ENCODE measurements at places on chromosomes 4 and X.

DNA sequence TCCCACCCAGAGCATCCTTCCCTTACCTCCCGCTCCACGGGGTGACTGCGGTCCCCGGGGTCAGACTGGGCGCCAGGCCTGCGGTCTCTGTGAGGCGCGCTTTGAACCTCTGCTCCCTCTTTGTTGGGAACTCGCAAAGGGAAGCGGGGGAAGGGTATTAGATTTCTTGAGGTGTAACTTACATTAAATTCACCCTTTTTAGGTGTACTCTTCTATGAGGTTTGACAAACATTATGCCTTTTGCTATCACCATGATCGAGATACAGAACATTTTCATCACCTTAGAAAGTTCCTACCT, 569 bp downstream of the DCK start:
- DNase-seq, result no peak

DNA sequence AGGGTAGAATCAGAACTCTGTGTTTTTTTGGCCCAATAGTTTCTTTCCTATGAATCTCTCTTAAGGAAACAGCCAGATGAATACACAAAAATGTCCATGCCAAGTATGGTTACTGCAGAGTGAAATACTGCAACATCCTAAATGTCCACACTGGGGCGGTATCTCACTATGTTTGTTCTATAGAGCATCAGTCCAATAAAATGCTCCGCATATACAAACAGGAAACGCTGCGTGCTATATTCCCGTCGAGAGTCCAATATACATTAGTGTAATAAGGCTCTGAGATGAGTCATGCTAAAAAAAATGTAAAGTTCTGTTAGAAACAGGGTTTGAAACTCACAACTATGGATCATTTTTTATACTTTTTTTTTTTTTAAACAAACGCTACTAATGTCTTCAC, 72.9 kb upstream of the ENOX2 start:
- DNase-seq, result peak; percentile 62

DNA sequence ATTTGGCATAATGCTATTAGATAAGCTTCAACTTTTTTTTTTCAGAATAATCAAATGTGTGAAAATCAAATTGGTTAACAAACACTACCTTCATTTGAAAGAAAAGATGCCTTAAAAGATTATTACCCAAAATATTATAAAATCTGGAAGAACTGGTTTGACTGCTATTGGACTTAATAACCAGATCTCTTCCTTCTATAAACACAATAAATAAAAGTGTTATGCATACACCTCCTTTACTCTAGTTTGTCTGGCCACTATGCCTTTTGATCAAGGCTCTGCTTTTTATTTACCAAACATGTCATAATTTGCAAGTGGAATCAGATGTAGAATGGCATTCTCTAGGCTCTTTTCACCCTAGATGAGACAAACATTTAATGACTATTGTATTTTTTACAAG, 897.3 kb upstream of the EPHA5 start:
- no peak for DNase-seq

- DNase-seq, result no peak
Observed at GRCh38 chrX:68985135-68985755, 156.4 kb downstream of the EFNB1 start.

DNA sequence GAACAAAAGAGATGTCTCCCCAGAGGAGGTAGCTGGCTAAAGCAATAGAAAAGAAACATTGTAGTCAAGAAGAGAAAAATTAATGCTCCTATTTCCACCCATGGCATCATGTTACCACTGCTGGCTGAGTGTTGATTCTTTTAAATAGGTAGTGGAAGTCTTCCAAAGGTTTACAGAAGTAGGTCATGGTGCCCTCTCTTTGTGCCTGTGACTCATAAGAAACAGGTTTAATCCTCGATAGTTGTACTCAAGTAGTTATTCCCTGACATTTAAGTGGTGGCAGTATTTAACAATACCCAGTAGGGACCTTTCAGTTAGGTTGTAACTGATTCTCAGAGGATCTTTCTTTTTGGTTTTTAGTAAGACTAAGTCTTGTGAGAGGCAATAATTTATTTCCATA, 247.8 kb downstream of the TEX13A start:
- DNase-seq, result no peak

DNA sequence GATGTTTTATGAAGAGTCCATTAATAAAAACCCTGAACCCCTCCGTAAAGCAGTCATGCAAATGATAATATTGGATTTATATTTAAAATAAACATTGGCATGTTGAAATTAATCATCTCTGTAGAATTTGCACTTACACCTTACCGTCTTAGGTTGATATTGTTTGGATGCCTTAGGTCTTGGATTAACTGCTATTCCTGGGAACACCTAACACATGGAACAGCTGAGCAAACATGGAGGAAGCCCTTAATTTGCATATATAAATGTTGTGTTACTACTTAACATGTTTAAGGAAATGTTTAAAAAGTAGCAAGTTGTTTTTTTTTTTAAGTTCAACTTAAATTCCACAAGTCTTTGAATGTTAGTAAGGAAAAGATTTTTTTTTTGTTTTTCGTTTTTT, 62.5 kb downstream of the NSD2 start:
- DNase-seq, result no peak

DNA sequence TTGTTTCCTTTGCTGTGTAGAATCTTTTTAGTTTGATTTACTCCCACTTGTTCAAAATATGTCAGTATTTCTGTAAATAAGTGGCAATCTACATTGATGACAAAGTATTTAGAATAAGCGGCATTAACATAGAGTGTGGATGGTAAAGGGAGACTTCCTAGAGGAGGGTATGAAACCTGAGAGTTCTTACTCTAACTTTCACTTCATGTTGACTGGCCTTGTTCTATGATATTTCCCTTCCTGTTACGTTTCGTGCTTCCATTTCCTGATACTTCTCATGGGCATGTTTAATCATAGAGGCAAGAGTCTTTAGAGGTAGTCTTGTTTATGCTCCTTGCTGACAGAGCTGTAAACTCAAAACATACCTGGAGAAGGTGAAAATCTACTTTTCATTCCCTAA, 408.9 kb downstream of the GLUD2 start:
- no peak for DNase-seq

- no peak for DNase-seq
Observed at GRCh38 chrX:47175588-47175980, 18.0 kb upstream of the UBA1 start.

DNA sequence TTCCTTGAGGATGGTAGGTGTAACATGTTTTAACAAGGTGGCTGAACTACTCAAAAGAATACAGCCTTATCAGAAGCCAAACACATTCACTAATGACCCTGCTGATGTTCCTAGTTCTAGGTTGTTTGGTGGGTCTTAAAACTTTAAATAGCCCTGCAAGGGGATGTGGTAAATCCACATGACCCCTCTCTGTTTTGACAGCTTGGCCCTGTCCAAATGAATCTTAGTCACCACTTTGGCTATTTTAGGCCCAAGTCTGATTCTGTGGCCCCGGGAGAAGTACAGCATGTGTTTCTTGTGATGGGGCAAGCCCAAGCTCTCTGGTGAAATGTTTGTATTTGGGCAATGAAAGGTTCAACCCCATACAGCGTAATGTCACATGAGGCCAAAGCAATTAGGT, 54.5 kb upstream of the GPR34 start:
- no peak for DNase-seq

DNA sequence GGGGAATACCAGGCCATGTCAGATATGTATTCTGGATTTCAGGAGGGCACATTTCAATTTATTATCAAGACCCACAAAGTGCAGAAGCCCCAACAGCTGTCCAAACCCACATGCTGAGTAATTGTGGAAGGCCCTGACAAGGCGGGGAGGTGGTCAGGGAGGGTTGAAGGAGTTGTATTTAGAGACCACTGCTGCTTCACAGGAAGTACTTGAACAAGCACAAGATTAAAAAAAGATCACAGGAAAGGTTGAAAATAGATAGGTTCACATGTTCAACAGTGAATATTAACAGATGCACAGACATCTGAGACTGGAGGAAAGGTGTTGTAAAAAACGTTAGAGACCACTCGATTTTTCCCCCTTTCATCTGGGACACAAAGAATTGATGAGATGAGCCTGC, 17.9 kb downstream of the ATP8A1 start:
- no peak for DNase-seq

DNA sequence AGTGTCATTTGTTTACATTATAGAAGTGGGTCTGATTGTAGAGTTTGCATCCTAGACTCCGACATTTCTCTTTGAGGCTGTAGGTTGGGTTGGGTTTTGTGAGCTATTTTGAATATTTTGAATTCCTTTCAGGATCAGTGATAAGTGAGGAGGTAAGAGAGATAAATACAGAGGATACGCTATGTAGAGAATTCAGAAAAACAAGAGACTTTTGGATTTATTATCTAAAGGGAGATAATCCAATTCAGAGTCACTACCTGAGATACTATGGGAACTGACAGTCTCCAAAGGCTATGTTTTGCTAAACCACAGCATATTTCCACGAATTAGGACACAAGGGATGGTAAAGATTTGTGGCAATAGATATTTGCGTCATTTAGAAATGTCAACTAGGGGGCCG, 16.9 kb upstream of the RAP2C start:
- no peak for DNase-seq
